ENCODE measurements at places on chromosomes 4 and X.

DNA sequence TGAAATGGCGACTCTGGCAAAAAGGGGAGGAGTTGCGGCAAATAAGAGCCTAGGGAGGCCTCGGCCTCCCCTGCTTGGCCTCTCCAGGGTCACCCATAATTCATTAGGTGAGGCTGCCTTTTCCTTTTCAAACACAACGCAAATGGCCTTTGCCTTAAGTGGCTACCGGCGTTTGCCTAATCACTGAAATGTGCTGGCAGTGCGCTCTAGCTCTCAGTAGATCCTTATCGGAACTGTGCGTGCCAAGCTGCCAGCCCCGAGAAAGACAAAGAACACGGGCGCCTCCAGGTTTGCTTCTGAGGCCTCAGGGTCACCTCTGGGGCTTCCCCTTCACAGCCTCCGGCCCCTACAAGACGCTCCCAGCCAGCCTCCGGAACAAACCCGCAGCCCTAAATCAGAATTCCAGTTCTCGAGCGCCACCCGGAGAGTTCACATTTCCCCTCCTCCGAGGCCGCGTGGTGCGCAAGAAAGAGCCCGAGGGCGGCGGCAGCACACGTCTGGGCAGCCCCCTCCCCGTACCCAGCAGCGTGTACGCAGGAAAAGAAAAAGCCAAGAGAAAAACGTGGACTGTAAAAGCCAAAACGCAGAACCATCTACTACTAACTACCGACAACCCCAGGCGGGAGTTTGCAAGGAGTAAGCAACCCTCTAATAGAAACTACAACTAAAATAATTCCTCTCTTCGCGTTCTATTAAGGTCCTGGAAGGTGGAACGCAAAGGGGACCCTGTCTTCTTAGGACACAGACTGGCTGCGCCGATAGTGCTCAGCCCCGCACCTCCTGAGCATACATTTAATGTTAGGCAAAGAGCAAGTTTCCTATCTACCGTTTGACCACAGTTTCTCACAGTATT, 76.5 kb upstream of the BCOR start:
- no peak for DNase-seq

DNA sequence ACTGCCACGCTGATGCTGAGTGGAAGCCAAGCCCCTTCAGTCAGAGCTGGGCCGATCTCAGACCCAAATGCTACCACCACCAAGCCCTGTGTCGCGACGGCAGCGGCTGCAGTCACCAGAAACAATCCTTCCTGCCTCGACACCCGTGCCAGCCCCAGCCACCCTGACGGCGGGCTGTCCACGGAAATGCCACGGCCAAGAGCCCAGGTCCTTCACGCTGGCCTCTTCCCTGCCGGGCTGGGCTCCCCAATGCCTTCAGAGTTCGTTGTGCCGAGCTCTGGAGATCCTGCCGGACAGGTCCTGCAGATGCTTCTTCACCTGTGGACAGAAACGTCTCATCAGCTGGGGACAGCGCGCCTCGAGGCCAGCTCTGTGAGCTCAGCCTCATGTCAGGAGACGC, 19.5 kb downstream of the LRPAP1 start:
- no peak for DNase-seq

GRCh38 chr4:156591679-156592078, 379.9 kb downstream of the PDGFC start:
- DNase-seq = no peak

- no peak for DNase-seq
Measured at GRCh38 chr4:88705805-88706492, 8.3 kb upstream of the NAP1L5 start.

DNA sequence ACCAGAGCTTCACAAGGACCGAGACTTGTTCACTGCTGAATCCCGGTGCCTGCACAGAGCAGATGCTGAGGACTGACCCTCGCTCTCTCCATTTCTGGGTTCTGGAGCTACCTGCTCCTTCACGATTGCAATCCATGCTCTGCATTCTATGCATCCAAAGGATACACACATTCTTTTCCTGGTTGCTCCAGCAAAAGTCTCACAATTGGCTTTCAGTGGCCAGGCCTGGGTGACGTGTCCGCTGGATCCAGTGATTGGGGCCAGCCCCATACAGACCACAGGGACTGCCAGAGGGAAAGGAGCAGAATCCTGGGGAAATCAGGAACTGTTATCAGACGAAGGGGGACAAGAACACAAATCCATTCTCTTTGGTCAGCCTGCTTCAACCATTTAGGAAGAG, 14.9 kb upstream of the CDKN2AIP start:
- DNase-seq = no peak

DNA sequence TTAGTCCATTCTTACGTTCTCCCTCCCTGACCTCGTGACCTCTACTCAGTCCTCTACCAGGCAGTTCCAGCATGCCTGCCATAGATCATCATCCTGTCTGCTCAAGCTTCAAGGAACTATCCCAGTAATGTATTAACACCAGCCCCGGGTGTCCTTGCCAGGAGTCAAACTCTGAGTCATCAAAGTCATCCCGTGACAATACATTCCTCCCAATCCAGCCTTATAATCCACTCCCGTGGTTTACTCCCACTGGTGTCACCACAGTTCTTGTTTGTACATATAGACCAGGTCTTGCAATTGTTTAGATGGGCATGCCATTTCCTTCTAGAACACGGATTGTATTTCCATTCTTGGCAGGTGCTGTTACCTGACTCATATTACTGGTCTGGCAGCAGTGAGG, 68.7 kb upstream of the TAB3 start:
- no peak for DNase-seq

GRCh38 chr4:22522706-22523501, 7.0 kb upstream of the ADGRA3 start:
- no peak for DNase-seq

DNA sequence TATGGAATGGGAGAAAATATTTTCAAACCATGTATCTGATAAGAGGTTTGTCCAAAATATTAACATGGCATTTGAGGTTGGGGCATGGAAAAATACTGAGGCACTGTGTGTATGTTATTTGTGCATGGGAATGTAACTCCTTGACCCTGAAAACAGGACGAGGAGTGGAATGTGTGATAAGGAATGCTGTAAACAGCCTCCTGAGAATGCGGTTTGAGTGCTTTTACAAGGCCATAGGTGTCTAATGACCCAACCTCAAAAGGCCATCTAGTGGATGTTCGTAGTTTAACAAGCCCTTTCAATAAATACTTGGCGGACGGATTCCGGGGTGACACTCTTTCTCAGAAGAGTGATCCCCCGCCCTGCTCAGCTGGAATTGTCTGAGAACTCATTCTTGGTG, 162.9 kb upstream of the USP9X start:
- DNase-seq = no peak

- no peak for DNase-seq
Measured at GRCh38 chrX:48890296-48890925, 7.2 kb downstream of the TIMM17B start.

DNA sequence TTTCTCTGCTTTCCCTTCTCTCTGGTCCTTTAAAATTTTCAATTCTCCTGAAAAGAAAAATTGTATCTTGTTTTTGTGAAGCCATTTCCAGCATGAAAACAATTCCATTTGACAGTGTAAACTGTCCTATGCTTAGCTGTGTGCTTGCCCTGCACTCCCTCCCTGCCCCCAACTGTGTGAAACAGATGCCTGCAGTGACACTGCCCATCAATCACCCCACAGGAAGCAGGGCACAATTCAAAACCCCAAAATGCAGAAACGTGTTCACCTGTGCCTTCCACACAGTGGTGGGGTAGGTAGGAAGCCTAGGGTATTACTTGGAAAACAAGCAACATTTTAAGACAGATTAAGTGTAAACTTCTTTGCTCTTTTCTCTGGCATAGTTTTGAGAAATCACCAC, 6.2 kb upstream of the FHDC1 start:
- DNase-seq = no peak

DNA sequence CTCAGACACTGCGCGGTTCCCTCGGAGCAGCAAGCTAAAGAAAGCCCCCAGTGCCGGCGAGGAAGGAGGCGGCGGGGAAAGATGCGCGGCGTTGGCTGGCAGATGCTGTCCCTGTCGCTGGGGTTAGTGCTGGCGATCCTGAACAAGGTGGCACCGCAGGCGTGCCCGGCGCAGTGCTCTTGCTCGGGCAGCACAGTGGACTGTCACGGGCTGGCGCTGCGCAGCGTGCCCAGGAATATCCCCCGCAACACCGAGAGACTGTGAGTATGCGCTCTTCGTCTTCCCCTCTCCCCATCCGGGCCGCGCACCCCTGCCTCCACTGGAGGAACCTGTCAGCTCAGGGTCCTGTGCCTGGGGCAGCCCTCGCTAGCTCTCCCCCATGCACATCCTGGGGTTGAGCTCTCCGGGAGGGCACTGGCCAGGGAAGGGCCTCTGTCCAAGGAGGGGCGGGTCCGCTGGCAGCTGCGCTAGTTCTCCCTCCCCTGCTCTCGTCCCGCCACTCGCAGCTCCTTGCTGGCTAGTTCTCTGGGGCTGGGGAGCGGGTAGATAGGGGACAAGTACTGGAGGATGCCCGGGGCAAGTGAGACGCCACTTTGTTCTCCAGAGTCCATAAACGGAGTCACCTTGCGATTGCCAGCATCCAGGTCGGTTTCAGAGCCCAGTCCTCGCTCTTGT, 2.2 kb downstream of the SLIT2 start:
- no peak for DNase-seq
